CD4-positive, alpha-beta T cell treated with Interleukin-15 for 4 hours (primary cell): ENCODE measurements at places on chromosomes 6 and 20.

DNA sequence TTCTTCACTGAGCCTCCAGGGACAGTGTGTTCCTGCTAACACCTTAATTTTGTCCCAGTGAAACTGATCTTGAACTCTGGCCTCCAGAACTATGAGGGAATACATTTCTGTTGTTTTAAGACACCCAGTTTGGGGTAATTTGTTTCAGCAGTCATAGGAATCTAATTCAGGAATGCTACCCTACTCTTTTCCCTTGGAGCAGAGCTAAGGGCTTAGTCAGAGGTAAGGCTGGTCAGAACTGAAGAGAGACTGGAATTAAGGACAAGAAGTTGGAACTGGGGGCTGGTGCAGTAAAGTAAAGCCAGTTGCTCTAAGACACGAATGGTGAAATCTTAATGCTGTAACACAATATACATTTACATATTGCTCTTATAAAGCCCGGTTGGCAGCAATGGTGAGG is 809.7 kb downstream of the MAFB start:
- DNase-seq = no peak

GRCh38 chr20:10603971-10604864 is 69.6 kb downstream of the JAG1 start:
- DNase-seq = no peak

DNA sequence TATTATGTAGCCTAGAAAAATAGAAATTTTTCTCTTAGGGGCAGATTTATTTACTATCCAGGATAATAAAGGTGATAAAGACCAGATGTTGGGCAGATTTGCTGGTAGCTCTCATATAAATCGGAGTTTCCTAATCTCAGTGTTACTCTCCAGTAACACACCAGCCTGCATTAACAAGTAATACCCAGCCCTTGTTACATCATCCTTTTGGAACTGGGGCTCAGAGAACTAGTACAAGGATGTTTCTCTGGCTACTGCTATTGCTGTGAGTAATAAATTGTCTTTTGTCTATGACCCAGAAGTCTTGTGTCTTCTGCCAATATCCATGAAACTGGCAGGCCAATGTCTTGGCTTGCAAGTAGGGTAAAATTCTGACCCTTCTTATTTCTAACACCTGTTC is 16.8 kb downstream of the TPD52L1 start:
- no peak for DNase-seq

DNA sequence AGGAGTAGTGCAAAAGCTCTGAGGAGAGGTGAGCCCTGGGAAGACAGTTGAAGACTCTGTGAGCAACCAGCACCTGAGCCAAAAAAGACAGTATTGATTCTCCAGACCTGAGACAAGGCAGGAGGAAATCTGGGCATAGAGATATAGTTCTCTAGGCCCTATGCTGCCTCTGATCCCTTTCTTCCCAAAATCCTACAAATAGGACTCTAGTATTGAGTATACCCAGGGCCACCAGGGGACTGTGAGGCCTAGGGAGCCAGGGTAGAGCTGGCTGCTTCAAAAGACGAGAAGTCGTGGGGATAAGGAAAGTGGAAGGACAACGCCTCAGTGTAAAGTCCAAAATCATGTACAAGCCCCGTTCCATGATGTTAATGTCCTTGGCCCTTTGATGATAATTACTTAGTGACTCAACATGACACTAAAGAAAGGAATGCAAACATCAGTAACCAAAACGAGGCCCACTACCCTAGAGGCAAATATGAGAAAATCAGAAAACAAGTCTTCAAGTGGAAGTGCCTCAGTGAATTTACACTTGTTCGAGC is 197.3 kb upstream of the PROKR2 start:
- DNase-seq = no peak

DNA sequence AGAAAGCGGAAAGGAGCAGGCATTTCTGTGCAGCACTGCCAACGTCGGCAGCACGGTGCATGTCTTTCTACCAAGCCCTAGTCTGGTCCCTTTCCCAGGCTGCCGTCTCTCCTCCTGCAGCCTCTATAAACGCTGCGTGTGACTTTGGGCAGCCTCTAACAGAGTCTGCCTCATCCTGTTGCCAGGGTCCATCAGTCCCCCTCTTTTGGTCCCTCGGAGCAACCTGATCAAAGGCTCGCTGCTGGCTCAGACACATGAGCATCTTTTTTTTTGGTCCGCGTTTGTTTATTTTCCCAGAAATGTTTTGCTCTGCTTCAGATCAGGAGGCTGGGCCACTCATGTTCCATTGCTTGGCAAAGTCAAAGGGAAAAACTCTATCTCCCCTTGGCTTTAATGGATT is 166.8 kb upstream of the CST7 start:
- no peak for DNase-seq

DNA sequence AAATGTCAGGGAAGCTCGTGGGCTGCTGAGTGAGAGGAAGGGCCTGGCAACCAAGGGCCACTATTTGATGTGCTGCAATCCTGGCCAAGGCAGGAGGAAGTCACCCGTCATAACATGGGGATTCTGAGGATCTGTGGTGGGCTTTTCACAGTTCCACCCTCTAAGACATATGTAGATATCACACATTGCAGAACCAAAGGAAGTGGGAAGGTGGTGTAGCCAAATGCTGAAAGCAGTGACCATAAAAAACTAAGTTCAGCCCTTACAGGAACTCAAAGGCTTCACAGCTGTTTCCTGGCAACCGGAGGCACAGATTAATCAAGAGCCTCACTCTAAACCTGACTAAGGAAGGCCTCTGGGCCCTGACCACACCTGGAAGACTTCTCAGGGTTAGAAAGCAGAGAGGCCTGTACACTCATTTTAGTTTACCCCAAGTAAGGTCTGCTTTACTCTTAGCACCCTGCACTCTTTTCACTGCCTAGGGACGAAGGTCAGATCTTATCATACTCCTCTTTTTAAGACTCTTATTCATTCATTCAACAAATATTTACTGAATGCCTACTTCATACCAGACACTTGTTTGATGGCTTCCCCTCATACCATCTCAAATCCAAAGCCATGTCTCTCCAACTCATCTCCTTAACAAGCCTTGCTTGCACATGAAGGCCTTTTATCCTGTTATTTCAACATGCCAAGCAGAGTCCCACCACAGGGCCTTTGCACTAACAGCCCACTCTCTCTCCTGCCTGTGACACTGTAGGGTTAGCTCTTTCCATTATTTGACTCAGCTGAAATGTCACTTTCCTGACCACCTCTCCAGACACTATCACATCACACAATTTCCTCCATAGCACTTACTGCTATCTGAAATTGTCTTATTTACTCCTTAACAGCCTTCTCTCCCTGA is 2.6 kb downstream of the UBE2V1 start:
- DNase-seq = peak; percentile 68

DNA sequence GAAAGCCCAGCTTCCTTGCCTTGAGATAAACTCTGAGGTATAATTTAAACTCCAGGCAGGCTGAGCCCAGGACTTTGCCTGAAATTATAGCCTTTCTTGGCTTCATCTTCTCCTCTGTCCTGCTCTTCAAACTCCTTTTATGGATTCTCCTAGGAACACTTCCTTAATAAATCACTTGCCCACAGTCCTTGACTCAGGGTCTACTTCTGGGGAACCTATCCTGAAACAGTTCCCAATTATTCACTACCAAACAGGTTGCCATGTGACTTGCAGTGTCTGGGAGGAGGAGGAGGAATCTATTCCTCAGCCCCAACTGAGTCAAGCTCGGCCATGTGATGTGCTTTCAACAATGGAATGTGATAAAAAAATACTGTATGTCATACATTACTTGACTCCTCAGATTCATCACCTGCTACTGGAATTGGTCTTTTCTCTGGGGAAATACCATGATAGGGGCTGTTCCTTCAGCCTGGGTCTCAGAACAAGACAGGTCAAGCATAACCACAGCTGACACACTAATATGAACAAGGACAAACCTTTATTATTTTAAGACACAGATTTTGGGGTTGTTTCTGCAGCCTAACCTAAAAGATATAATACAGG is 20.5 kb upstream of the CDKN1A start:
- no peak for DNase-seq

DNA sequence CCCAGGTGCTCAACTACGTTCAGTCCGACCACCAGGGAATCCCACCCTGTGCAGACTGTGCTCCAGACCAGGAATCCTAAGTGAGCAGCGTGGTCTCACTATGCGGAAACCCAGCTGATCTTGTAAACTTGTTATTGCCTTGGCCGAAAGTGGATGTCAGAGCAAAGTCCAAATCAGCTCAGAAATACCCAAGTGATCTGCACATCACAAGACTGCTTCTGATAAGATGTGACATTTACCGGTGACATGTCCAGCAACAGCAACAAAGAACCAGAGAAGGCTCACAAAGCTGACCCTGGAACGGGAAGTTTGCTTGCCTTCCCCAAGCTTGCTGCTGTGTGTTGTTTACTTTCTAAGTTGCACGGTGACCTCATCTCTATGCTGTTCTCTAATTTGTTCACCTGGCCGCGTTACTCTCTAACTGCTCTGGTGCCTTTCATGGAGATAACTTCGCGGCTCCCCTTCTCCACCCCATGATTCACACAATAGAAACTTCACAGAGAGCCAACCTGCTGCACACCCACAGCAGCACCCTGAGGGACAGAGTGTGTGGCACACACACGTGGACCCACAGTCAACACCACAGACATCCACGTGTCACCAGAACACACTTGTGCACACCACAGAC is 1.7 kb downstream of the BNIP5 start:
- DNase-seq = no peak

DNA sequence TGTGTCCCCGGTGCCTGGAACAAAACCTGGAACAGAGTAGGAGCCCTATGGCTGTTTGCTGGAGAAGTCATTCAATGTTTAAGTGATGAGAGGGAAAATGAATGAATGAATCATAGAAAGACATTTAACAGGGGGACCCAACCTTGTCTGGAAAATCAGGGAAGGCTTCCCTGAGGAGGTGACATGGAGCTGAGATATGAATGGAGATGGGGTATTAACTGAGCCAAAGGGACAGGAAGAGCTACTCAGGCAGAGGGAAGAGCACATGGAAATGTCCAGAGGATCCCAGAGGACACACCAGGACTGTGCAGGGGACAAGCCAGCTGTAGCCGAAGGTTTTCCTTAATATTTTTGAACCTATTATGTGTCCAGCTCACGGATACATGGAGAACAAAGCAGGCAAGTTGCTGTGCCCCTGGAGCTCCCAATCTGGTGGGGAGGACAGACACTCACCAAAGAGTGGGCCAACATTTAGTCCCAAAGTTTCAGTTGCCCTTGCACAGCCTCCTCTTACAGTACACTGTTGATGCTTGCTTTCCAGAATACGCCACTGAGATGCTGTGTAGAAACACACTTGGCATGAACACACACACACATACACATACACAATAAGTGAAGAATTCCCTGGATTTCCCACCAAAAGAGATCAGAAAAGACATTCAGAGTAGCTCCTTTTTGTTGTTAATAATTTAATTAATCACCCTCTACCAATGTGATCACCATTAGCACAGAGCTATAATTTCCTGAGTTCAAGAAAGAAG is 77.0 kb upstream of the PTPN1 start:
- DNase-seq = no peak

- DNase-seq = no peak
These were observed 46.0 kb downstream of the TFEB start for GRCh38 chr6:41689171-41690008.

GRCh38 chr6:23086100-23086499 is 516.7 kb downstream of the HDGFL1 start:
- DNase-seq = no peak

- DNase-seq = no peak
These were observed 22.5 kb downstream of the SLC52A3 start for GRCh38 chr20:745683-746301.

DNA sequence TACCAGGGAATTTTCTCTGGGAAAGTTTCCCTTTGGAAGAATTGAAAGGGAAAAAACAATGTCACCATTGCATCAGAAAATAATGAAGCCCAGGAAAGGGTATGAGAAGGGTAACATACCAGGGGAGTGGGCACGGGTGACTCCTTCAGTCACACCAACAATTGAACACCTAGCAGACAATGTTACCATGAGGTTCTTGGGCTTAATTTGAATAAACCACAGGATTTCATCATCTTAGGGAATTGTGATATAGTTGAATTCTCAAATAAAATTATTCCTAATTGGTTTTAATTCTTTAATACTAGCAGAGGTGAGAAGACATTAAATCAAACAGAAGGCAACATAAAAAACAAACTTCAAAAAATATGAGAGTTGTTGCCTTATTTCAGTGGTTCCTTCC is 73.7 kb upstream of the RREB1 start:
- no peak for DNase-seq

DNA sequence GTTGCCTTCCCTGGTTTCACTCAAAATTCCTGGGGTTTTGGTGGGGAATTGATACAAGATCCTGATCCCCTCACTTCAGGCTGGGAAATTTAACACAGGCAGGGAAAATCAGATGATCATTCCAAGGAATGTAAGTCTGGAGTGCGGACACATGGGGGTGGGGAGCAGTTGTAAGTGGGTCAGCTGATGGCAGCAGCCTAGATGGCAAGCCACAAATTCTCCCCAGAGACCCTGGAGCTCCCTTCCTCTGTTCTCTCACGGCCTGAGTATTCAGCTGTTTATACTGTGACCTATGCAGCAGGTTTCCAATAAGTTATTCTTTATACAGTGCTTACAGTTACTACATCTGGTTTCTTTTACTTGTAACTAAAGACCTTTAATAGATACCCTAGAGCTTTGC is 144.9 kb downstream of the SH3BGRL2 start:
- DNase-seq = no peak

GRCh38 chr6:77368660-77369313 is 94.5 kb downstream of the HTR1B start:
- no peak for DNase-seq

DNA sequence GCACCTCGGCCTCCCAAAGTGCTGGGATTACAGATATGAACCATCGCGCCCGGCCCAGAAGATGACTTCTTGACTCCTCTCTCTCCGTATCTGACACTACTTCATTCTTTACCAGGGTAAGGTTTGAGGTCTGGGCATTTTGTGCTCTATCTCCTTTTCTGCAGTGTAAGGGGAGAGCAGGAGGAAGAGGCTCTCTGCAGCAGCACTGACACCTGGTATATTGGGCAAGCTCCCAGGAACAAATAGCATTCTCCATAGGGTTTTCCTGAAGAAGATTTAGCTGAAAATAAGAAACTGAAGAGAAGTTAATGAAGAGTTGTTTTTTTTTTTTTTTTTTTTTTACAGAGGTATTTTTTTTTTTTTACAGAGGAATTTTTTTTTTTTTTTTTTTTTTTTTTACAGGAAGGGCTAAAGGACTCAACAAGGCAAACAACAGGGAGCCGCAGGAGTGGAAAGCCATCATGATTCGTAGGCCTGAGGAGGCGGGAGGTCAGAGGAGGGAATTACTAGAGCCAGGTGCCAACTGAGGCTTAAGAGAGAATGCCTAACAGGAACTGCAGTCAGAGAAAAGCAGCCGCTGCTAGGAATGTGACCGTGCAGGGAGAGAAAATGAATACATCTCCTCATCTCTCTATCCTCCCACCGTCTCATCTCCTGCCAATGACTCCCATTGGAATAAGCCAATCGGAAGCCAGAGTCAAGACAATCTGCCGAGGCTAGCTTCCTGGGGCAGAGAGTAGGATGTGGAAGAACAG is 34.7 kb upstream of the ADGRF4 start:
- no peak for DNase-seq

DNA sequence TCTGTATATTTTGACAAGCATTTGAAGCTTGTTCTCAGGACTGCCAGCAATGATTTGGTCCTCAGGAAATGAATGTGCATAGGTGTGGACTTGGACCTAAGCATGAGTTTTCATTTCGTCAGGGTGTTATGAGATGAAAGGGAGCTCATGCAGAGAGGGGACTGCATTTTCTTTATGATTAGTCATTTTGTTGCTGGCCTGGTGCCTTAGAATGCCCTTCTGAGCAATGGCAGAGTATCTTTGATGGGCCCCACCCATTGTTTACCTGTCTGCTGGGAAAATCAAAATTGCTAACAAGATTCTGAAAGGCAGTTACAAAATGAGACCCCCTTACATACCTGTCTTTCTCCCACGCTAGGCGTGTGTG is 51.5 kb upstream of the MTHFD1L start:
- no peak for DNase-seq
